ENCODE measurements at places on chromosomes 5 and 9.

GRCh38 chr9:129557192-129558036 is 63.5 kb downstream of the C9orf50 start:
- no peak for DNase-seq

- DNase-seq, result peak; percentile 88
Observed at GRCh38 chr9:131277910-131278701, 1.8 kb upstream of the FAM78A start.

GRCh38 chr9:105157171-105157583 is 87.3 kb upstream of the SLC44A1 start:
- peak; percentile 81 for DNase-seq

DNA sequence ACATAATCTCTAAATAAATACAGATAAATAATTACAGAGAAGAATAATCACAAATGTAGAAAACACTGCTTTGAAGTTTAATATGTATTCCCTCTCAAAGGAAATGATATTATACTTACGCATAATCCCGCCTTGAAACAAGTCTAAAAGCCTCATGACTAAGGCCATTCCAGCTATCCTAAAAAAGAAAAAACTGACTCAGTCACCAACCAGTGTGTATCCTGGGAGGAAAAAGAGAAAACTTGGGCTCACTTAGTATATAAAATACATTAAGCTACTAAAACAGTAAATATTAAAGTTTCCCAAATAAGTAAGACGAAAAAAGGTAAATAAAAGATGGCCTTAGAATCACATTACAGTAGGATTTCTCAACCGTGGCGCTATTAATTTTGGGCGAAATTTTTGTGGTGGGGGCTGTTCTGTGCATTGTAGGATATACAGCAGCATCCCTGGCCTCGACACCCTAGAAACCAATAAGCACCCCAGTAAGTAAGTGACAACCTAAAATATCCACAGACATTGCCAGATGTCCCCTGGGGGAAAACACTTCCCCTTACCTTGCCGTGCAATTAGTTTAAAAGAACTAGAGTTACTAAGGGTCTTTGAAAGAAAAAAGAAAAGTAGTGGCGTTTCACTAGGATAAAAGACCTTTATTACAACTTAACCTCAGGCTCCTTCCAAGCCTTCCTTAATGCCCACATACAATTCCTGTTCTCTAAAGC is 1.1 kb downstream of the HSPA9 start:
- DNase-seq, result no peak

- DNase-seq, result no peak
Observed at GRCh38 chr5:139601429-139601828, 40.3 kb downstream of the UBE2D2 start.

DNA sequence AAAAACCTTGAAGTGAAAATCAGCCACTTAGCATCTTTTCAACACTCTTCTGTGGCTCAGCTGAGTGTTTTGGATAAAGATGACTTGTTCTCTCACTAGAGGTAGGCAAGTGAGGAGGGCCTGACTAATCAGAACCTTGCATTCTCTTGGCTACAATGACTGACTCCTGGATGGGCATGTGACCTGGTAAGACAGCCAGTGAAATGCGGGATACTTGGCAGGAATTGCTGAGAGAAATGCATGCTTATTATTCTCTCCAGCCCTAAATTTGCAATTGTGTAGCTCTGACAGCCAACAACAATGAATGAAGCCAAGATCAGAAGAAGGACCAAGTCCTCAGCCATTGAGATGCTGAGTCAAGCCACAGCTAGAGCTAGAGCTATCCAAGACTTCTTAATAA is 490.5 kb upstream of the ZNF608 start:
- no peak for DNase-seq

DNA sequence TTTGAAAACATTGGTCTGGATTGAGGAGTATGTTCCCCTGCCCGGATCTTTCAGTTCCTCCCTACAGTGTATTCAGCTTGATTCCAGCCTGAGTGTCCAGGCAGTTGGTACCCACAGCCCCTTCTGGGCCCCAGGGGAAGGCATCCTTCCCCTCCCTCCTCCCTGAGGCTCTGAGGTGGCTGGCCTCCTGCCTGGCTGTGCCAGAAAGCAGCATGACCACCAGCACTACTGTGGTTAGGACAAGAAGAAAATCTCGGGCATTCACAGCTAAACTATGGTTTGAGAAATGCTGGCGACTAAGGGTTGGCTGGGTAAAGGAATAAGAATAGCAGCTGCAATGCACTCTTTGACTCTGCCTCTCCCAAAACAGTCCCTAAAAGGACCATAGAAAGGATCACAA is 84.6 kb upstream of the LIFR start:
- DNase-seq, result no peak

GRCh38 chr9:129095908-129096307 is 14.7 kb downstream of the CRAT start:
- DNase-seq, result no peak

GRCh38 chr9:134381671-134382516 is 55.6 kb downstream of the RXRA start:
- no peak for DNase-seq

DNA sequence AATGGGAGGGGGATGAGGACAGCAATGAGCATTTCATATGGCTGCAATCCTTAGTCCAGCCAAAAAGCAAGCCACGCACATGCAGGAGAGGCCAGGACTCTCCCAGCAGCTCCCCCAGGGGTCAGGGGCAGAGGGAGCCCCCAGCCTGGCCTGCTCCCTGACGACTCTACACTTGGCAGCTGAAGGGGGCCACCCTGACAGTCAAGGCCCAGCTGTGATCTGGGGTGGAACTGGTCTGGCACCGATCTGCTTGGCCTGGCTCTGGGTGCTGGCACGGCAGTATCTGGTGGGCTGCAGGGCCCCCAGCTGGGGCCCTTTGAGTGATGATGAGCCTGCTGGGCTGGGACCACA is 118.1 kb downstream of the ADAMTS2 start:
- DNase-seq, result no peak

GRCh38 chr5:170126626-170127025 is 20.9 kb downstream of the FOXI1 start:
- DNase-seq, result no peak

GRCh38 chr5:40578501-40579451 is 100.9 kb upstream of the PTGER4 start:
- DNase-seq, result no peak

DNA sequence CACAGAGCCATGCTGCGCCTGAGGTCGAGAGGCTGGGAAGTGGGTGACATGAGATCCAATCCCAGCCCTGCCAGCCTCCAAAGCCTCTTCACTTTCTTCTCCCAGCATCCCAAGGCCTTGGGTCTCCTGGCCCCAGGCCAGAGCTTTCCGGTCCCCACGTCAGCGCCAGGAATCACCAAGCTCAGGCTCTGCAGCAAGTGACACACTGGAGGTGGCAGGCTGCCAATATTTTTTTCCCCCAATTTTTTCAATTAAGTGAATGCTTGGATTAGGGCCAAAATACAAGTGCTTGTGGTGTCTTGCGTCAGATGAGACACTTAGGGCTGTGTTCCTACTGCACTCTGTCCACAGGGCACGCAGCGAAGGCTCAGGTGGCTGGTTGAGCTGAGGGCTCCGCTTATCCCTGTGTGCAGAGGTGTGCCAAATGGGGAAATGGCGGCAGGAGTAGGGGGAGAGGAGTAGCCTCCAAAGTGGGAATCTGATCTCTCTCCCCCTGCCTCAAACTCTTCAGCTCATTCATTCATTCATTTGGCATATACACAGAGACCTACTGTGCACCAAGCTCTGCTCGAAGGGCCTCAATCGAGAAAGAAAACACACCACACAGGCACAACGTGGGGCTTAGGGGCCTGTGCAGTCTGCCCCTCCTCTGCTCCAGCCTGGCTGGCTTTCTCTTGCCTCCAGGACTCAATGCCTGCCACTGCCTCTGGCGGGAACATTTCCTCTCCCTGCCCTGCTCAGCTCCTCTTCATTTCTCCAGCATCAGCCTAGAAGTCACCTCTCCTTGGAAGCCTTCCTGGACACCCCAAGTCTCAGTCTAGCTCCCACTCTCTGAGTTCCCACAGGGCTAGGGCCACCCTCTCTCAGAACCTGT is 16.6 kb downstream of the SH3PXD2B start:
- DNase-seq, result peak; percentile 85

DNA sequence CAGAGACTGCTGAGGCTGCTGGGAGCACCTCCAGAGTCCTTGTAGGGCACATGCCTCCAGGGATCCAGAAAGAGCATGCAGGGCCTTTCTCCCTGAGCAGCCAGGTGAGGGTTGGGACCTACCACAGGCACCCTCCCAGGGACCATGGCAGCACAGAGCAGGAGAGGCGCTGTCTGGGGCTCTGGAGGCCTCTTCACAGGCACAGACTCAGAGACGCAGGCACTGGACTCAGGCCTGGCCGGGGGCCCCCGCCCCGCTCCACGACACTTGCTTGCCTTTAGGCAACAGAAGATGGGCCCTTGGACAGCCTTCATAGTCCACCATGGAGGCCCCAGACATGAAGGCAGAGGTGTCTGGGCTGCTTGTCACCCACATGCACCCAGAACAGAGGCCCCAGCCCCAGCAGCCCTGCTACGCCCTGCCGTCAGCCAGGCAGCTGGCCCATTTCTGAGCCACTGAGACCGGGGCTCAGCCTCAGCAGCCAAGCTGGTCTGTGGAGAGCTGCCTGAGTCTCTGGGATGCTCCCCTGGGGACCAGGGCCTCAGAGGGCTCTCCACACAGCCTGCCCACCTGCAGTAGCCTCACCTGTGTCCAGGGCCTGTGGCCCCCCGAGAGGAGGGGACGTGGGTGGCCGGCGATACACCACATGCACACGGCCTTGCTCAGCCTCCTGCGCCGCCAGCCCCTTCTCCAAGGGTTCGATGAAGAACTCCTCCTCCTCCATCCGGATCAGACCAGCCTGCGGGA is 72.8 kb downstream of the ADAMTS2 start:
- peak; percentile 73 for DNase-seq

DNA sequence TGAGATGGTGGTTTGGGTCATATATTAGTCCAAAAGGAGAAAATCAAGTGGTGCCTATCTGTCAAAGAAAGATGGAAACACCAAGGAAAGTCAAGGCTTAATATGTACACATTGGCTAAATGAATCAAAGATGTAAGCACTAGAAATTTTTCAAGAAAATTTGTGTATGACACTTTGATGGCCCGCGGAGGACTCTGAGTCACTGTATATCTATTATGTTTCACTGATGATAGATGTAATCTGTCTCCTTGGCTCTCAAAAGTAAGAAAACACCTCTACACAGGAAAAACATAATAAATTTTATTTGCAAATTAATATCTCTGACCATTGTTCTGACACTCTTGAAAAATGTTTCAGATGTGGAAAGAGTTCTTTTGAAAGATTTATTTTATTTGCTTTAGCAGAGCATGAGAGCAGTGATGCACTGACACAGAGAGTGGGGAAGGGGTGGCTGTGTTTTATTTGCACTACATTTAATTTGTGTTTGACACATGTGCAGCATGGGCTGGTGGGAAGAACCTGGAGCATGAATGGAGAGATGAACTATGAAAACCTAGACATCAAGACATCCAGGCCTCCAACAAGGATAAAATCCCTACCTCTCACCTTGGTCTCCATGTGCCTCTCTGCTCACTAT is 180.8 kb upstream of the GAS1 start:
- no peak for DNase-seq
